HFFc6 (cell line): ENCODE measurements at places on chromosomes 16 and 17. TPM values are rescaled to one million over a fixed set of nuclear protein-coding genes. Genes with fewer than 3 reads are reported as not detected.

OSGIN1 gene
- 4.2 to 7.8 TPM (median 4.7 TPM) in 3 replicates for total RNA-seq

CHD3 gene
- 87.9 to 112 TPM (median 97.5 TPM) in 3 replicates for total RNA-seq

ZKSCAN2 gene
- total RNA-seq = 4.0 to 4.4 TPM (median 4.4 TPM) in 3 replicates

CLEC18B gene
- 0.29 to 0.68 TPM (median 0.32 TPM) in 3 replicates for total RNA-seq

GPR139 gene
- not detected in 3 replicates for total RNA-seq

ABI3 gene
- total RNA-seq = not detected in 3 replicates

SPATA22 gene
- total RNA-seq = not detected in 3 replicates

PYCARD gene
- 16.1 and 23.1 TPM in 2 replicates for total RNA-seq

TBC1D3 gene
- 0.30 TPM in 1 of 3 replicates, not detected in the others for total RNA-seq

EFNB3 gene
- total RNA-seq = 0.04 to 0.23 TPM (median 0.13 TPM) in 3 replicates

GP1BA gene
- total RNA-seq = not detected in 3 replicates

SYT17 gene
- total RNA-seq = not detected in 3 replicates
